Stimulated activated CD8-positive, alpha-beta memory T cell treated with anti-CD3 and anti-CD28 coated beads, Interleukin-7, amount 100 ng/mL, for 48 hours (primary cell): ENCODE measurements at places on chromosomes 5 and 9.

GRCh38 chr5:153555420-153556114, 65.1 kb downstream of the GRIA1 start:
- DNase-seq: no peak

DNA sequence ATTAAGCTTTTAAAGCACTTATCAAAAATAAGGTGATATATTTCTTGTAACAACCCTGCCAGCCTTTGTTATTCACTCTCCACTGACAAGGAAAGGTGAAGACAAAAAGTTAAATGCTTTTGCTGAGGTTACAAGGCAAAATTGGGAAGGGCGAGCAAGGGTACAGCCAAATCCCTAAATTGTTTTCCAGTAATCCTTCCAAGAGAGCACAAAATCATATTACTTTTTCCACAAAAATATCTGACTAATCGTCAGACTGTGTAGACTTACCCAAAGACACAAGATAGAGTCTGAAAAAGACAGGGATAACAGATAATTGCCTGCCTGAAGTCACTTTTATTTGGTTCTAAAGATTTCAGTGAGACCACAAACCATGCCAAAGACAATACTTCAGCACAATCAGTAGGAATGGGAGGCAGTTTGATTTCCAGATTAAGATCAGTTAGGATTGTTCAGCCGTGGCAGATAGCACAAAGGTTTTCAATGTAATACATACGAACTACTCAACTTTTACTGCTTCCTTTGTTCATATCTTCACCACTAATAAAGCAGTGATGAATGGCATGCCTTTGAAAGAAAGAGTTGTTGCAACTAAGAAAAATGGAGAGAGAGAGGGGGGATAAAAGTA, 383.8 kb upstream of the TUSC1 start:
- no peak for DNase-seq

GRCh38 chr9:115651461-115651860, 502.1 kb upstream of the PAPPA start:
- DNase-seq: no peak

- no peak for DNase-seq
Measured at GRCh38 chr5:118405650-118406061, 582.7 kb downstream of the DTWD2 start.

GRCh38 chr5:119367502-119368237, 11.9 kb downstream of the TNFAIP8 start:
- no peak for DNase-seq

- DNase-seq: no peak
Measured at GRCh38 chr9:95217936-95218335, 99.6 kb downstream of the FANCC start.

- no peak for DNase-seq
Measured at GRCh38 chr5:67118050-67118620, 78.5 kb downstream of the CD180 start.

DNA sequence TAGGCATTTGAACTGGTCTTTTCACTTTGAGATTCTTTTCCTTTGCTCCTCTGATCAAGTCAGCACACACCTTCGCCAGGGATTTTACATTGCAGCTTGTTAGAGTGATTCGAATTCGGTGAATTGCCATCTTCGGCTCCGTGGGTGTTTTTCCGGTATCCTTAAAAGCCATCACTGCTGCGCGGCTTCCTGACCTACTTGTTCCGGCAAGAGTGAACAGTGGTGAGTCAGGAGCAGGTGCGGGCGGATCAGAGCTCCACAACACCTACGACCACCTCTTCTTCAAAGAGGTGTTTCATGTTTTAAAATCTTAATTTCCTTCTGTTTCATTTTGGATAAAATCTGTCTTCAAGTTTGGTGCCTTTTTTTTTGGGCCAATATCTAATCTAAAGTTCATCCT, 134.6 kb downstream of the TMC1 start:
- DNase-seq: no peak

DNA sequence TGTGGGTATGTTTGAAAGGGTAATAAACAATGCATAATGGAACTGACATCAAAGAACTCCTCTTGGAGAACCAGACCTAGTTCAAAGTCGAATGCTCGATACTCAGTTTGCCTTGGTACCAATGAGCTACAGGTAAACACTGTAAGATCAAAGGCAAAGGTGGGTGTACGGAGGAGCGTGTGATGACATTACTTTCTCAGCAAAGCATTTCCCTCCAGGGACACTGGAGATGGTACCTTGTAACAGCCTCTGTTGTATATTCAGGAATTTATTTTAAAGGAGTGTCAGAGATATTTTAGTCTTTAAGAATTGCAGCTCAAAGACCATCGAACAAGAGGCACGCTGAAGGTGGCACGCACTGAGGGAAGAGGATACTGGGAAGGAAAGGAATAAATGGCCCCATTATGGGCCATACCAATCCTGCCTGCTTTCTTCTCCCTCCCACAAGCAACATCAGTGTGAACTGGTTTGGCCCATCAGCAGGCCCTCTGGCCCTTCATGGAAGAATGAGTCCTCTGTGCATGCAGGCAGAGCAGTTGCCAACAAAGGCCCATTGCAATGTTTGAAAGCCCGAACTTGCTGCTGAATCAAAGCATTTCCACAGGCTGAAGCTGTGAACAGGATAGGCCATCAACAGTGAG, 410.2 kb downstream of the ACTL7B start:
- no peak for DNase-seq

GRCh38 chr5:152650413-152650812, 245.3 kb upstream of the NMUR2 start:
- no peak for DNase-seq

- DNase-seq: no peak
Measured at GRCh38 chr9:4979239-4979638, 5.8 kb upstream of the JAK2 start.

DNA sequence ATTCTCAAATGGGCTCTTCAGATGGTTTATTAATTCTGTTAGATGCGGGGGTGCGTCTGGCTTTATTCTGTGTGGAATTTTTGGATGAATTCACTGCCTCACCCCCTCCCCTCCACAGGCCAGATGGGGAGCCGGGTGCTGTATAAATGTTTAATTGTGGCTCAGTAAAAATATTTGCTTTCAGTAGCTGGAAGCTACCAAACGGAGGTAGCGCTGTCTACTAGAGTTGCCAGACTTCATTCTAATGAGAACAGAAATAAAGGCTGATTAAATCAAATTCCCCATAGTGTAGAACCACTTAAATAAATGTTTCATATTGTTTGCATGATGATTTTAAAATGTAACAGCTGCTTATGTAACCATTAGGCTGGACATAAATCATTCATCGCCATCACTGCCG, 34.5 kb upstream of the KCNMB1 start:
- no peak for DNase-seq

- DNase-seq: no peak
Measured at GRCh38 chr9:89372230-89372816, 54.0 kb downstream of the SECISBP2 start.

DNA sequence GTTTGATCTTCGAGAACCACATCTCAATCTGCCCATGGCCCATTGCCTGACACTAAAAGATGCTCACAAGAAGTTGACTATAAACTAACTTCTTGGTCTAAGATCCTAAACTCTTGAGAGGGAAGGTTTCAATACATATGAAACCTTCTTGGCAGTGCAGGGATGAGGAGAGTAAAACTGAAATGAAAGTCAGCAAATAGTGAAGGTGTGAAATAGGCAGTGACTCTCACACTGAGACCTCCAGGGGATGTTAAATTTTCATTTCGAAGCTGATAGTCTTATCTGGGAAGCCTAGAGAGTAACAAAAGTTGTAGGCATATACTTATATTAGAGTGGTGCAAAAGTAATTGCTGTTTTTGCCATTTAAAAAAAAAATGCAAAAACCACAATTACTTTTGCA, 974 bp upstream of the CYSTM1 start:
- no peak for DNase-seq

GRCh38 chr5:177550122-177550521, 4.2 kb downstream of the FAM193B start:
- DNase-seq: no peak
